ENCODE measurements at places on chromosomes 11 and 22.

DNA sequence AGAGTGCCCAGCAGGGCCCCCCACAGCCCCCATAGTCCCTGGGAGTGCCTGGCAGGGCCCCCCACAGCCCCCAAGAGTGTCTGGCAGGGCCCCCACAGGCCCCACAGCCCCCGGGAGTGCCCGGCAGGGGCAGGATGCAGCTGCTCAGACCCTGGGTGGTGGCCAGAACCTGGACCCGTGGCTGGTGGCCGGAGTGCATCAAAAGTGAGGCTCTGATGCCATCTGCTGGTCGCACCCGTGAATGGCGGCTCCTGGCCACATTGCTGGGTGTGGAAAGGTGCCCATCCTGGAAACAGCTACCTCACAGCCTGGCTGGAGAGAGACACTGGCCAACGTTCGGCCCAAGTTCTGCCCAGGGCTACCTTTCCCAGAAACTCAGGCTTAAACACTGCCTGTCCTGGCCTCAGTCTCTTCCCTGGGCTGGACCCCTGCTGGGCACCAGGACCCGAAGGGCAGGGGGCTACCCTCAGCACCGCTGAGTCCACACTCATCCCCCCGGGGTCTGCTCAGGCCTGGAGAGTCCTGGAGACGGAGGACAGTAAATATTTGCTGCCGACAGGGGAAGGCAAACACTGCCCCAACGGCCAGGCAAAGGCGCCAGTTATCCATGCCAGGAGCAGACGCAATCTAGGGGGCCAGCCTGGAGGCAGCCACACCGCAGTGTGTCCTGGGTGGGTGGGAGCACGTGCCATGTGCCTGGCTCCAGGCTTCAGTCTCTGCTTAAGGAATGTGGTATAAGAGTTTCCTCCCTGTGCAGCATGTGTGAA, 4.4 kb downstream of the INS start:
- DNase-seq = no peak

DNA sequence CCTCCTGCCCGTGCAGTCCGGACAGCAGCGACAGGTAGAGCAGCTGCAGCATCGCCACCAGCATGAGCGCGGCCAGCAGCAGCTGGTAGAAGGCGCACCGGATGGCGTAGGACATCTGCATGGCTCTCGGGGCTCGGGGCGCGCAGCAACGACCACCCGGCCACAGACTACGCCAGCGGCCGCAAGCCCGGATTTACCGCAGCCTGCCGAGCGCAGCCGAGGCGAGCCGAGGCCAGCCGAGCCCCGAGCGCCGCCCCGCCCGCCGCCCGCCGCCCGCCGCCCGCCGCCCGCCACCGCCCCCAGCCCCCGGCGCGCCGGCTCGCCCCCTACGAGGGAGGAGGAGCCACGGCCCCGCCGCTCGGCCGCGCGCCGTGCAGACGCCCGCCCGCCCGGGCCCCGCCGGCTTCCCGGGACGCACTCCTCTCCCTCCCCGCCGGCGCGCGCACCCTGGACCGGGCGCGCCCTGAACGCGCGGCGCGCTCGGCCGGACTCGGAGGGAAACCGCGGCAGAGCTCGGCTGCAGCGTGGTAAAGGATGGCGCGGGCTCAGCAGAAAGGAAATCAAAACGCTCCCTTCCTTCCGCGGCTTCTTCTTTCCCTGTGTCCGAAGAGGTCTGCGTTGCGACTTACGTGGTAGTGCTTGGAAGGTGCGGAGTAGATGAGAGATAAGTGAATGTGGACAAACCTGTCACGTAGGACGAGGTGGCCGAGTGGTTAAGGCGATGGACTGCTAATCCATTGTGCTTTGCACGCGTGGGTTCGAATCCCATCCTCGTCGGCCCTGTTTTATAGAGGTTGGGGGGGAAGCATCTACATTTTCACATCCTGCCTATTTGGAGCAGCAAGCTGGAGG, at the start of gene B4GAT1:
B4GAT1 (minus strand) TSS at position 205 of the 852 bp plus-strand sequence; CDS start at position 121, 84 bp downstream.
- DNase-seq = no peak

DNA sequence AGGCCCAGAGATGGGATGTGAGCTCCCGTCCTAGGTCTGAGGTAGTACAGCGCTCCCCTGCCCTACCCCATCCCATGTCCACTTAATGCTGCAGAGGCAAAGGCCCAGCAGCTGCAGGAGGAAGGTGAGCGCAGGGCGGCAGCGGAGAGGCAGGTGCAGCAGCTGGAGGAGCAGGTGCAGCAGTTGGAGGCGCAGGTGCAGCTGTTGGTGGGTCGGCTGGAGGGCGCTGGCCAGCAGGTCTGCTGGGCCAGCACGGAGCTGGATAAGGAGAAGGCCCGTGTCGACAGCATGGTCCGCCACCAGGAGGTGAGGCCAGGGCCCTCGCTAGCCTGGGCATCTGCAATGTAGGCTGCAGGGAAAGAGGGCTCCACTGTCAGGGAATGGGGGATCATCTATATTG, 15.2 kb downstream of the CCDC157 start:
- no peak for DNase-seq

GRCh38 chr11:13862845-13863392, 99.6 kb upstream of the SPON1 start:
- no peak for DNase-seq

DNA sequence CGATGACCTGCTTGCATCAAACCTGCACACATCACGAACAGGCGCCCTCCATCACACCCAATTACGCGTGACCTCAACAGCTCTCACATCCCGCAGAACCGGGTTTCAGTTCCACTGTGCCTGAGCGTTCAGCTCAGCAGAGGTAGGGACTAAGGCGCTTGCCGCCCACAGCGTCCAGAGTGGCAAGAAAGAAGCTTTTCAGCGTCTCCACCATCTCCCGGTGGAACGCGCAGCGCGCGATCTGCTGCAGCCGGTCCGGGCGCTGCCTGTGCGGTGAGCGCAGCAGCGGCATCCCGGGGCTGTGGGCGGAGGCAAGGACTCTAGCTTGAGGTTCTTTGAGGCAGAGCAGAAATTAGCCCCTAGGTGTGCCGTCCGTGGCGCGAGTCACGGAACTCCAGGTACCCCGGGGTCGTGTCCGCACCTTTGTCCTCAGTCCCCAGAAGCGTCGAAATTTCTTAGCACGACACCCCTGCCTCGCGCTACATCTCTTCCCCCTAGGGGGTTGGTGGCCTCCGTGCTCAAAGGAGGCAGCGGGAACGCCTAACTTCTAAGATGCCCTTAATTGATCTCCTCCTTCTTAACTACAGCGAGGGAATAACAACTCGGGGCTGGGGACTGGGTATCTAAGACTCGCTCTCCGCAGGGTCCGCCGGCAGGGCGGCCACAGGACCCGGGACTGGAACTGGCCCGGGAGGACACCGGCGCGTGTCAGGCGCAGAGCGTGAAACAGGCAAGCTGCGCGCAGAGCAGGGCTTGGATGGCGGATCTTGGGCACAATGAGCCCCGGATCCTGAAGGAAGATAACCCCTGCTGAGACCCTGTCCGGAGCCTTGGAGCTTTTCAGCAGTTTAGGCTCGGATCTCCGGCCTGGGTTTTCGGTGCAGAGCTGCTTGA, 1.7 kb upstream of the CALCA start:
- no peak for DNase-seq

DNA sequence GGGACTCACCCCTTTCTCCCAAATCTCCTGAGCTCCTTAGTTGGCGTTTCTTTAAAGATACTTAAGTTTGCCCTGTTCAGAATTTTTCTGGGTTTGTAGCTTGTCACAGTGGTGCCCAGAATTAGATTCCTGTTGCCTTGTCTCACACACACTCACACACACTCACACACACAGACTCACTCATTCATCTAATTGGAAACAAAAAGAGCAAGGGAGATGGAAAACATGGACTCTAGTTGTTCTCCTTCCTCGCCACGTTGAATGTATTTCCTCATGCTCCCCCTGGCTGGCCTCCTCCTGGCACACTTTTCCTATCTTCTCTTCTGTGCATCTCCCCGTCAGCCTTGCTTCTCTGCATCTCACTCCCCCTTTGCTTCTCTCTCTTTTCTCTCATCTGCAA, 752.3 kb downstream of the NTM start:
- no peak for DNase-seq

DNA sequence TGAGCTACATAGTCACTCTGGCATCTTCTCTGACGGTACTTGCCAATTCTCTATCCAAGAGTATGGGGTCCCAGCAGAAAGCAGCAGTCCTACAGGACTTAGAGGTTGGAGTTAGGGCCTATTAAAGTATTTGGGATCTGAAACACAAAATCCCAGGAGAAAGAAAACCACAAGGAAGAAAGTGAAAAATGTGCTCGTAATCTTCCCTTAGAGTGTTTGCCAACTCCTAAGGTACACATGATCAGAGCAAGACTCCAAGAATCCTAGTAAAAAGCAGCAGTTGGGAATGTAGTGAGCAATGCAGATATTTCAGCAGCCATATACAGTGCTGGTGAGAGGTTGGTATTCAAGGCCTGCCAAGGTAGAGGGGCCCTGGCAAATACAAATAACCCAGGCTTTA, 71.6 kb downstream of the EXT2 start:
- no peak for DNase-seq

- DNase-seq = no peak
These were observed 670.2 kb downstream of the OPCML start for GRCh38 chr11:132862137-132862536.

DNA sequence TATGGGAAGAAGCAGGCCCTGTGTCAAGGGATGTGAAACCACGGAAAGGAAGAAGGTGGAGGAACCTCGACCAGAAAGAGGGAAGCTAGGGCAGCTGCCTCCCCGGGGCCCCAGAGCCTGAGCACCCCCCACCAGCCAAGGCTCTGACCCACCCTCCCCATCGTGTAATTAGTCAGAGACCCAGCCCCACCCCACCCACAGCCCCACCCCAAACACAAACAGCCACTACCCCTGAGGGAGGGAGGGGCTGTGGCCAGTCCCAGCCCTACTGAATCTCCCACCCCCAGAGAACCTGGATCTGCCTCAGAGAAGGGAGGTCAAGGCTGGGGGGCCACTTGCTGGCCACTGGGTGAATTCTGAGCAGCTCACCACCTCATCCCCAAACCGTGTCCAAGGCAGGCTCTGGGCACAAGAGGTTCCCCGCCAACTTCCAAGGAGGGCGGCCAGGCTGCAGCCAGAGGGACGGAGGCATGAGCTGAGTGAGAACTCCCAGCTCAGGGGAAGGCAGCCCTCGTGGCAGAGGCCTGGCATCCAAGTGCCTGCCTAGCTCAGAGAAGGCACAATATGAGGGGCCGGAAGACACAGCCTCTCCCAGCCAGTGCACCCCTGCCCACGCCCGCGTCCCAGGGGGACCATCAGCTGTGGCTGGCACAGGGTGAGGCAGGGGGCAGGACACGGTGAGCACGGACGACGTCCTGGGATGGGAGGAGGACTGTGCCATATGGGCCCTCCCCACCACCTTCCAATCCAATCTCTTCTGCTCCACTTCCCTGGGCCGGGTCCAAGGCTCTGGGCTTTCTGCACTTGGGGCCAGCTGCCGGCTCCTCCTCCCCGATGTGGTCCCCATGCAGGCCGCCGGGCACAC, 2.7 kb downstream of the PLXNB2 start:
- DNase-seq = no peak

GRCh38 chr22:28892175-28892731, 8.9 kb downstream of the ZNRF3 start:
- DNase-seq = no peak

DNA sequence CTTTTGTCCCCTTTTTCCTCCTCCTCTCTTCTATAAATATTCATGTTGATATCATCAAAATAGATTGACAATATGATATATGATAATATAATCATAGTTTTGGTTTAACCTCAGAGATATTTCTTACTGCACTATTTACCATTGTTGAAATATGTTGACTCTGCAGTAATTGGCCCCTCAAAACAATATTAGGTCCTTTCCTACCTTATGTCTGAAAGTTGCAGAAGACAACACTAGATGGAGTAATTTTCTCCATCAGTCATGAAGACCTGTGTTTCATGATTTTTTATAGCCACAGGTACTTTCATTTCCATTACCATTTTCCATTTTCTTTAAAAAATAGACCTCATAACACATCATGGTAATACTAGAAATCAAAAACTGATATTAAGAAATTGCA, 284.4 kb downstream of the LUZP2 start:
- DNase-seq = no peak

- DNase-seq = no peak
These were observed 25.4 kb downstream of the TPBGL start for GRCh38 chr11:75265851-75266531.

DNA sequence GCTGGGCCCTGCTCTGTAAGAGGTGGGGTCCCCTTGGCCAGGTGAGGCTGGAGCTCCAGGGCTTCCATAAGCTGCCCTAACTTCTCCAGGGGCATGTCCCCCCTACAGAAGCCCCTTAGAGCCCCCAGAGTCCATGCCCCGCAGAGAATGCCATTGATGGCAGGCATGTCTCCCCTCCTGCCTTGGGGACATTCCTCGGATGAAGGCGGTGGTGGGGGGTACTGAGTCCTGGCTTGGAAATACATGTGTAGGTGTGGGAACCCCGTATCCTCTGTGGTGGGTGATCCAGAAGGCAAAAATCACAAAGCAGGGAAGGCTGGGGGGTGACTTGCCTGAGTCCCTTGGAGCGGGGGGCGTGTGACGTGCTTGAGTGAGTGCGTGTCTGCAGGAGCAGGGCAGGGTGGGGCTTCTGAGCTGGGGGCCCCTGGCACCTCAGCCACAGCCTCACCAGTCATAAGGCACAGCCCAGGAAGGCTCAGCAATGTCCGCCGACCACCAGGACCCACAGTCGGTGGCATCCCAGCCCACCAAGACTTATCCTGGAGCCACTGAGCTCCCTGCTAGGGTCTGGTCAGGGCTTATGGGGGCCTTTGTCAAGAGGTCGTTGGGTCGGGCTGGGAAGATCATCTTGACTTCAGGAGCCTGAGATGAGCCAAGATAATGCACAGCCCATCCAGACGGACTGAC, 69.8 kb upstream of the KCNQ1OT1 start:
- no peak for DNase-seq

- no peak for DNase-seq
These were observed 15.3 kb downstream of the SULT4A1 start for GRCh38 chr22:43846966-43847365.

DNA sequence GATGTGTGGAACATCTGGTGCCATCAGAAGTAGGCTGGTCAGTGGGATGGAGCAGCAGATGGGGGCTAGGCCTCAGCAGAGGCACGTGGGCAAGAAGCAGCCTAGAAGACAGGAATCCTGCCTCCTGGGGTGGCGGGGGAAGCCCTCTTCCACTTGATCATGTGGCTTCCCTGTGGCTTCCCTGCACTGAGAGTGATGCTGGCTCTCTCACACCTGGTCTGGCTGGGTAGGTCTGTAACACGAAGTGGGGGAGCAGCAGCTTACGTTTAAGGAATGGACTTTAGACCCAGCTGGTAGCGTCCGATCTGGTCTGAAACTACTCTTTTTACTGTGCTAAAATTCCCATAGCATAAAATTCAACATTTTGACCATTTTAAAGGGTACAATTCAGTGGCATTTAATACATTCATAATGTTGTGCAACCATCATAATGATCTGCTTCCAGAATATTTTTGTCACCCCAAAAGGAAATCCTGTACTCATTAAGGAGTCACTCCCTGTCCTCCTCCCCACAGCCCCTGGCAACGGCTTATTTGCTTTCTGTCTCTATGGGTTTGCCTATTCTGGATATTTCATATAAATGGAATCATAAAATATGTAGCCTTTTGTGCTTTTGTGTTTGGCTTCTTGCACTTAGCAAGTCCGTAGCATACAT, 21.7 kb downstream of the PTPN5 start:
- DNase-seq = no peak

- no peak for DNase-seq
These were observed at the start of gene CERK for GRCh38 chr22:46737976-46738646. Gene CERK (minus strand): TSS chr22:46738252. CDS start chr22:46738148, 104 bp downstream.

DNA sequence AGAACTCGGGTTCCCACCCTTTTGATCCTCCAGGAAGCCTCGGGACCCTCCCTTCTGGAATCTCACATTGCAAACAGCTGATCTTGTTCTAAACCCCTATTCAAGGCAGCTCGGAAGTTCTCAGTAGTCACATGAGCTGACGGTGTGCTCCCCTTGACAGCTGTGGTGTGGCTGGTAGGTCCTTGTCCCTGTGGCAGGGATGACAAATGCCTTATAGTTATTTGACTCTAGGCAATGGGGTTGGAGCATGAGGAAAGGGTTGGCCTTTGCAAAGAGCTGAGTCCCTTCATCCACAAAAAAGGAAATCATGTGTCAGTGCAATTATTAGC, 23.6 kb downstream of the EIF4G2 start:
- no peak for DNase-seq
